ENCODE measurements at places on chromosomes 12 and 14.
A peak's percentile ranks its signal among the peaks of the same experiment; 100 is the strongest.

- DNase-seq: no peak
Observed at GRCh38 chr14:60963761-60964160, 17.1 kb downstream of the TRMT5 start.

DNA sequence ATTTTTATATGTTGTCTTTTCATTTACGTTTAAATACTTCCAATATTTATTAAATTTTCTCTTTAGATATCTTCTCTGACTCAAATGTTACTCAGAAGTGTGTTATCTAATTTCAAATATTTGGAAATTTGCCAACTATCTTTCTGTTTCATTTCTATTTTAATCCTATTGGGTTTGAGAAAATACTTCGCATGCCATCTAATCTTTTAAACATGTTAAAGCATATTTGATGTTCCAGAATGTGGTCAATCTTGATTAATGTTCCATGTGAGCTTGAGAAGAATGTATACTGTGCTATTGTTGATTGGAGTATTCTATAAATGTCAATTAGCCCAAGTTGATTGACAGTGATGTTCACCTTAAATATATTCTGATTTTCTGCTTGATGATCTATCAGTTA is 11.9 kb upstream of the DCN start:
- DNase-seq: peak; percentile 84

DNA sequence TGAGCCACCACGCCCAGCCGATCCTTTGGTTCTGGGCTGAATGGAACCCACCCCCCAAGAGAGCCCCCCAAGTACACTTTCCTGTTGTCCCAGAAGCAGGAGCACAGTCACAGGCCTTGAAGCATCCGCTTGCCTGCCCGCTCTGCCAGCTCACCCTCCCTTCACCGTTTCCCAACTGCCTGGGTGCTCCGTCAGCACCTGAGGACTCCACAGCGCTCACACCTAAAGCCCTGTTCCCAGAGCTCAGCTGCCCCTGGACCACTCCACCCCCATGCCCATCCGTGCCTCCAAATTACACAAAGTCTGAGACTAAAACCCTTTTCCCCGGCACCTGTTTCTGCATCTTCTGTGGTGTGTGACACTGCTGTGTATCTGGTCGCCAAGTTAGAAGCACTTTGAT is 44.3 kb upstream of the TRAF3 start:
- no peak for DNase-seq

DNA sequence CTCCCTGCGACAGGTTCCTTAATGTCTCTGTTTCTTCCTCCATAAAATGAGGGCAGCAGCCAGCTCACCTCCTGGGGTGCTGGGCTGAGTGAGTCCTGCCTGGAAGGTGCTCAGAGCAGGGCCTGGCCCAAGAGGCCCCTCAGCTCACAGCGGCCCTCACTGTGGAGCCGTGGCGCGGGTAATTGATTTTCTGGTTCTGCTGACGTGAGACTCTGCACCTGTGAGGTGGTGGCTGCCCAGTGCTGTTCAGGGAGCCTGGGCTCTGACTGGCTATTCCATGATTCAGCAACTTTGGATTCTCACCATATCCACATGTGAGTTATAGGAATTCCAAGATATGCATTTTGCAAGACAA is 266.6 kb downstream of the ADGRD1 start:
- no peak for DNase-seq

- DNase-seq: no peak
Observed at GRCh38 chr14:85037411-85037810, 492.5 kb upstream of the FLRT2 start.

GRCh38 chr12:92803903-92804302 is 101.1 kb downstream of the PLEKHG7 start:
- DNase-seq: no peak

DNA sequence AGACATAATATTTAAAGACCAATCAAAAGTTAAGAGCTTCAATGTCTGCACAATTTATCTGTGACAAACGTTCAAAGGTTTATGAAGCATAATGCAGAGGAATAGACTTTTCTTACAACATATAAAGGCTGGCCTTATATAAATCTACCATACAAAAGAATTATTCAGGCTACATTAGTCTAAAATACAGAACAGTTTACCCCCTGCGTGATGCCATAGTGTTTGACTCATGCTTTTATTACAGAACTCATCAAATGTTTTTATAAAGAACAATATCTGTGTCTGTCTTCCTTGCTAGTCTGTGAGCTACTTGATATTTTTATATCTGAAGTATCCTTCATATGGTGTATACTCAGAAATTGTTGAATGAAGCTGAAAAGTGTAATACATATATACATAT is 1084.5 kb upstream of the FLRT2 start:
- DNase-seq: no peak

- DNase-seq: no peak
Observed at GRCh38 chr14:78164226-78164853, 5.8 kb upstream of the NRXN3 start.

- DNase-seq: no peak
Observed at GRCh38 chr14:76464856-76465255, 88.9 kb downstream of the ESRRB start.

GRCh38 chr12:20507056-20507455 is 138.7 kb downstream of the PDE3A start:
- no peak for DNase-seq

- no peak for DNase-seq
Observed at GRCh38 chr12:13602172-13602571, 379.2 kb downstream of the GRIN2B start.

DNA sequence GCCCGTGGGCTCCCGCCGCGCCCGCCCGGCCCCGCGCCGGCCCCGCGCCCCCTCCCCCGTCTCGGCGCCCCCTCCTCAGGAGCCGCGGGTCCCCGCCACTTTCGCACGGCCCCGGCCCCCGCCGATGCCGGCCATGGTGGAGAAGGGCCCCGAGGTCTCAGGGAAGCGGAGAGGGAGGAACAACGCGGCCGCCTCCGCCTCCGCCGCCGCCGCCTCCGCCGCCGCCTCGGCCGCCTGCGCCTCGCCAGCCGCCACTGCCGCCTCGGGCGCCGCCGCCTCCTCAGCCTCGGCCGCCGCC is 263 bp downstream of the RCOR1 start:
- no peak for DNase-seq

GRCh38 chr14:57732463-57733285 is 133.2 kb downstream of the SLC35F4 start:
- peak; percentile 75 for DNase-seq

DNA sequence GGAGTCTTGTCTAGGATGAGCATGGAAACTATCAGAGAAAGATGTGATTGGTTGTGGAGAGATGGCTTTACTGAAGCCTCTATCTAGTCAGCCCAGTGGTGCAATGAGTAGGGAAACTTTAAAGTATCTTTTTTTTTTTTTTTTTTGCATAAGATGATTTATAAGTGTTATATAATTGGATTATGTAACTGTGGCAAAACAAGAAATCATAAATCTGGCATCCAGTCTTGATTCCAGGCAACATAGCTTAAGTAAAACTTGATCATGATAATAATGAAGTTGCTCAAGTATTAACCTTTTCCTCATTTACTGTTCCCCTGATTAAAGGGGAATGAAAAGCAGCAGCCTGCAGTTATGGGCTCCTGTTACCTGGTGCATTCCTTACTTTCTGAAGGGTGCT is 538.0 kb upstream of the ATP2B1 start:
- DNase-seq: no peak

DNA sequence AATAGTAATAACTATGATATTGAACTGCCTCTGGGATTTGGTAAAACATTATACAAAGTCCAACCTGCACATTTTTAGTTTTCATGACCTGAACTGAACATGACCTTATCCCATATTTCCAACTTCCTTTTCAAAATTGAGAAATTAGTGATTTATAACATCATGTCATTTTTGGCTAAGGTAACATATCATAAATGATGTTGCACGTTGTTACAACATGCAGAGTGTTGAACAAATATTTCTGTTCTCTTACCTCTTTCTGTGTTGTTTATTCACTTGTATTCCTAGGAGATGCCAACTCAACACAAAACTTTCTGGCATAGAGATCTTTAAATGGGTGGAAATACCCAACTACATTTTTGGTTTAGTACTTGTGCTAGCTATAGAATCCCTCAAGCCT is 496.0 kb downstream of the SLC6A15 start:
- no peak for DNase-seq

DNA sequence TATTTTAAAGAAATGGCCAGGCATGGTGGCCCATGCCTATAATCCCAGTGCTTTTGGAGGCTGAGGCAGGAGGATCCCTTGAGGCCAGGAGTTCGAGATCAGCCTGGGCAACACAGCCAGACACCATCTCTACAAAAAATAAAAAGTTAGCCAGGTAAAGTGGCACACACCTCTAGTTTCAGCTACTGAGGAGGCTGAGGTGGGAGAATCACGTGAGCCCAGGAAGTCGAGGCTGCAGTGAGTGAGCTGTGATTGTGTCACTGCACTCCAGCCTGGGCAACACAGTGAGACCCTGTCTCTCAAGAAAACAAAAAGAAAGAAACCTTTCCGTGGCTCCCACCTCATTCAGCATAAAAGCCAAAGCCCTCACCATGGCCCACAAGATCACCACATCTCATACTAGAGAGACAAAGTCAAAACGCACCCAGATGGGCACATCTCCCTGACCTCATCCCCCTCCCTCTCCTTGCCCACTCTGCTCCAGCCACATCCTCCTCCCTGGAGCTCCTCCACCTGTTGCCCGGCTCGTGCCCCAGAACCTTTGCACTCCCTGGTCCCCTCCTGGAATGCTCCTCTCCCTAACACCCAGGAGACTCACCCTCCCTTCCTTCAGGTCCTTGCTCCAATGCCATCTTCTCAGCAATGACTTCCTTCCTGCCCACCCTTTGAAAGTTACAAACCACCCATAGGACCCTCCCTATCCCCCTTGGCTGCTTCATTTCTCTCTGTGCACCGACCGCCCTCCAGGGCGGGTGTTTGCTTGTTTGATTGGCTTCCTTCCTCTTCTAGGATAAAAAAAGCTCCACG is 4.8 kb upstream of the SCARB1 start:
- no peak for DNase-seq

DNA sequence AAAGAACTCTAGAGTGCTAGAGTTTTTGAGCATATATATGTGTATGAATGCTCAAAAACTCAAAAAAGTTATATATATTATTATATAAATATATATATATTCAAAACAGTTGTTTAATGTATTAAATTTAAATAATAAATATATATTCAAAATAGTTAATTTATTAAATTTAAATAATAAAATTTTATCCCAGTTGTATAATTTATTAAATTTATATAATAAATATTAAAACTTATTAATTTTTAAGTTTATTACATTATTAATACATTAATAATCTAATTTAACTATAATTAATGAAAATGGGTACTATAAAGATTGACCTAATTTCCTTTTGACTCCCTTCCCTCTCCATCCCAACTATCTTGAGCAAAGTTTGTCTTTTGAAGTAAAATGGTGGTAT is 97.8 kb downstream of the RERG start:
- no peak for DNase-seq

DNA sequence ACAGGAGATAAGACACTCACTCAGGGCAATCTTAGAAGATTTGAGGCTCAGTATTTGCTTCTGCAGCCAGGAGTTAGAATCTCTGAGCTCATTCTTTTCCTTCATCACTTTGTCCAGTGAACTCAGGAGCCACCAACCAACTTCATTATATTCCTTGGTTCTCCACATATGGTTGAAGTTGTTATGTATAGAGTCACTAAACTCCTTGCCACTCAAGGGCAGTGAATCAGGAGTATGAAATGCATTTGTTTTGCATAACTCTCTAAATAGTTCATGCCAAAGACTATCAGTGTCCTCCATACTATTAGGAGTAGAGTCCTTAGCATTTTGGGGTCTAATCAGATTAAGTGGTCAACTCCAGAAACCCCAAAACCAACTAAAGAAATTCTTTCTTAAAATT is 150.6 kb downstream of the CCDC59 start:
- no peak for DNase-seq

DNA sequence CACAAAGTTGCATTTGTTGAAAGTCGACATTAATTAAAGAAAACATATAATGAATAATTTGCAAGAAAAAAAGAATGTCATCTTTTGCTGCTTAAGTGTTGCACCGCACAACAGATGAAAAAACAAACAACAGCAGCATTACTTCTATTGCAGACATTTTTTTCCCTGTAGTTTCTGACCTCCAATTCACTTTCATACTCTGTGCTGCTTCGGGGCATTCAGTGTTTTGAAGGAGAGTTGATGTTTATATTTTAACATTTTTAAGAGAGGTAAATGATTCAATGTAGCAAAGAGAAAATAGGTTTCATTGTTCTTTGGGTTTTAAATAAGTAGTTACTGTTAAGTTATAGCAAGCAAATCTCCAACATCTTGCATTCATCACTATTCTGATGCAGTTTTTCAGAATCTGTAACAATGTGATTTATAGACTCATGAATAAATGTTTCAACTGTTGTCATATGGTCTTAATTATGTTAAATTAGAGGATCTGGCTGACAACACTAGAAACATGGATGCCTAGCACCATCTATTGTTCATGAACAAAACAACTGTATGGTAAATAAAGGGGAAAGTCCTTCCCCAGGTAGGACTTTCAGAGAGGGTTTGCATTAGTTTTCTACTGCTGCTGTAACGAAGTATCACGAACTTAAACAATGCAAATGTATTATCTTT is 168.1 kb downstream of the BCAT1 start:
- DNase-seq: peak; percentile 58

- DNase-seq: no peak
Observed at GRCh38 chr12:32260696-32261095, 138.7 kb upstream of the FGD4 start.

DNA sequence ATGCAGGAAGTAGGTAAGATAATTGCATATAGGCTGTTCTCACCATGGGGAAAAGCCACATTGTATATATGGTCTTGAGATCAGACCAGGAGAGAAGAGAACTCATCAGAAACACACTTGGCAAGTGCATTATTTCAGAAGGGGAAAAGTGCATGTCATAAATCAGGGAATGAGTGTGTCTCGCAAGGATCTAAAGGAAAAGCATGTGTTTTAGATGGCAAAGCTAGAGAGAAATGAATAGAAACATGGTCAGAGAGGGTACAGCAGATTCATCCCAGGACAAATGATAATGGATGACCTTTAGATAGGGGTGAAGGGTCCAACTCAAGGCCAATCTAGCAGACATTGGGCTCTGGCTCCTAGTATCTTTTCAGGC is 230.2 kb upstream of the NAV3 start:
- no peak for DNase-seq

- DNase-seq: peak; percentile 32
Observed at GRCh38 chr12:104460973-104461698, 4.4 kb downstream of the CHST11 start.

GRCh38 chr12:122099280-122099749 is 20.8 kb downstream of the MLXIP start:
- DNase-seq: no peak

GRCh38 chr12:7693793-7694192 is 1.8 kb downstream of the GDF3 start:
- DNase-seq: no peak

- DNase-seq: peak; percentile 71
Observed at GRCh38 chr12:40107098-40107802, 1.4 kb upstream of the SLC2A13 start.

Measured in fibroblast of upper back skin (primary cell).